ENCODE measurements at places on chromosomes 11 and 22. TPM values are rescaled to one million over a fixed set of nuclear protein-coding genes. Genes with fewer than 3 reads are reported as not detected.

DNA sequence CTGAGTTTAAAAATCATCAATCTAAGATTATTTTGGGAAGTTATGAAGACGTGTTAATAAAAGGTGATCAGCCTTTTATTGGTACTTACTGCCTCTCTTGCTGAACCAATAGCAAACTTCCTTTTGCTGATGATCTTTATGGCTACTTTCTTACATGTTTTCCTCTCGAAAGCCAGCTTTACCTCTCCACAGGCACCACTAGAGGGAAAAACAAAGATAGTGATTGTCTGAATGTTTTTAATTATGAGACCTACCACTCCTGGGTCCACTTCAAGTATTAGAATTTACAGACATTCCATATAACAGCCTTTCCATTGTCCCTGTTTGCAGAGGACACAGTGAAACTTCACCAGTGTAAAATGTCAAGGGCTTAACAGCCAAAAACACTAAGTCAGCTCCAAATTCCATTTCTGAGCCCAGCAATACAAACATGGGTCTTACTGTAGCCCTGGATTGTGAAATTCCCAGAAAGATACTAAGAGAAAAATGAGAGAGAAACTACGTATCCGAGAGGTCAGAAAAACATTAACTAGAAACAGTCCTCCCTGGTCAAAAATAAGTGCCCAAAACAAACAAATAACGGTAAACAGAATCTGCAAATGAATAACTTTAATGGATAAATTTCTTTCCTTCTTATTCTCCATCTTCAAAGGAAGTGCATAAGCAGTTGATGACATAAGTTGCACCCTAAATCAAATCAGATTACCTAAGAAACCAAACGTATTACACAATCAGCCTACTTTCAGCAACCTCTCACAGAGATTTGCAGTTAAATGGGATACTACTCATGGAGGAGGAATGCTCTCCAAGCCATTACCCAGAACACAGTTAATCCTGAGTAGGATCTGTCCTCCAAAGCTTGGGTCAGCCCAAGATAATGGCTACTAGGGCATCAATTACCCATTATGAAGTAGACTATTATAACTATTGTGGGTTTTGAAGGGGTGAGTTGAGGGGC is 29.5 kb downstream of the CHEK2 start:
- peak; percentile 74 for DNase-seq

GRCh38 chr22:39908737-39909136 is 7.9 kb downstream of the GRAP2 start:
- peak; percentile 49 for DNase-seq

GRCh38 chr11:78080818-78081495 is 1.3 kb upstream of the NDUFC2 start:
- no peak for DNase-seq

DNA sequence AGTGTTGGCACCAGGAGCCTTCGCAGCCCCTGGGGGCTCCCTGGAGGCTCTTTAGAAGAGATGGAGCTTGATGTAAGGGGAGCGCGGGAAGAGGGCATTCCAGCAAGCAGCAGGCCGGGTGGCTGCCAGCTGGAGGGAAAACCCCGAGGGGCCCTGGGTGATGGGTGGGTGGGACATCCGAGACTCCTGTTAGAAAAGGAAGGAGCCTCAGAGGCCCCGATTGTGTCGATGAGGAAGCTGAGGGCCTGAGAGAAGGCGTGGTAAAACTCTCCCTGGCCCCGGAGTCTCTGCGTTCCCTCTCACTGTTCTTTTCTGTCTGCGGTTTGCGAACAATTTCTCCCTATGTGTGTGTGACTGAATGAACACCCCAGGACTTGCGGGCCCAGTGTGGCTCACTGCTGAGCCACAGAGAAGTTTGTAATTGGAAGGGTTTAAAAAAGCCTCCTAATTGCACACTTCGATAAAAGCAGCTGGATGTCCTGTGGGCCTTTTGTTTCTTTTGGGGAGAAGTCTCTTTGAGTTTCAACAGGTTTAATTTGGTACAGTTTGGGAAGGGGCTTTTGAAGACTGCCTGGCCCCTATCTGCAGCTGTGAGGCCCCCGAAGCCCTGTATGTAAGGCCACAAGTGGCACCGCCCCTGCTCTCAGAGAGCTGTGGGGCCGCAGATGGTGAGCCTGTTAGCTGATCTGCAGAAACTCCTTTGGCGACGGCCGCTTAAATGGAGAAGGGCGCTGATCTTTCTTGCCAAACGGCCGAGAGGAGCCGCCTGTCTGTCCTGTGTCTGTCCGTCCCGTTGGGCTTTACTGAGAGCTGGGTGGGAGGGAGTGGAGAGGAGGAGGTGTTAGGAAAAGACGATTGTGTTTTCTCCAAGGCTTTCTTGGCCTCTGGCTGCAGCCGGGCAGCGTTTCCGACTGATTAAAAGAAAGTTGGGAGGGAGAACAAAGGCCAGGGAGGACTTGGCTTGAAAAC is 2.0 kb downstream of the FBLN1 start:
- DNase-seq, result no peak

GRCh38 chr11:29260939-29261705 is 755.7 kb downstream of the KCNA4 start:
- no peak for DNase-seq

DNA sequence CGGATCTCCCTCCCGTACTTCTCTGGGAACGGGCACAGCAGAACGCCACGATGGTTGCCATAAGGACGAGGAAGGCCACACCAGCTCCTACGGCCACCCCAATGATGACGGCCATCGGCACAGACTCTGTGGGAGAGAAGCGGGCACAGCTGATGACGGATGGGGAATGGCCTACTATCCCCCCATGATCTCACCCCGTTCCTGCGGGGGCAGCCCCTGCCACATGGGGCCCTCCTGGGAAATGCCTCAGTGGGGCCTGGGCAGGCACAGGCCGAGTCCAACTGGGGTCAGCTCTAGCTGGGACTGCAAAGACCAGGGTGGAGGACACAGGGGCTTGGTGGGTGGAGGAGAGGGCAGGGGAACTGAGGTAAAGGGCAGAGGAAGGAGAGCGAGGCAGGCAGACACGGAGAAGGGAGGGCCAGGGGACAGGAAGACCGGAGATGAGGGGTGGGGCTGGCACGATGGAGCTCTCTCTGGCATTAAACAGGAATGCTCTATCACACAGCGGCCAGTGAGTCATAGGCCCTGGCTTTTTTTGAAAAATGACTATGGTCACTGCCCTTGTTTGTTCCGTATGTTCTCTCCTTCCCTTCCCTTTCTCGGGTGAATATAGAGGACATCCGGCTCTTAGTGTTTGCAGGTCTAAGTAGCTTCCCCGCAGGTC is 76.0 kb downstream of the ST3GAL4 start:
- no peak for DNase-seq

DNA sequence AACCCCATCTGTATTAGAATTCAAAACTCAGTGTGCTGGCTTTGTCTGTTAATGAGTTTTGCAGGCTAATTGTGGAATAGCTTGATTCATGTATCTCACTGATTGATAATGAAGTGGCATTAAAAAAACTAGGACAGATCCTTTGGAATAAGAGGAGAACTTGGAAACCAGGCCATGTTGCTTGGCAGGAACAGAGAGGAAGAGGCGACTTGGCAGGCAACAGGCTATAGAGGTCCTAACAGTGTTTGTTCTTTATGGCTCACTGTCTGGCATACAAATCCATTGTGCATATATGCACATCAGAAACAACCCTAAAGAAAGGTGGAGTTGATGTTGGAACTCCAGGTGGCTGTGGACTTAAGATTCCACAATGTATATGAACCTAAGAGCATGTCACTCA is 17.4 kb upstream of the OR9I1 start:
- no peak for DNase-seq

DNA sequence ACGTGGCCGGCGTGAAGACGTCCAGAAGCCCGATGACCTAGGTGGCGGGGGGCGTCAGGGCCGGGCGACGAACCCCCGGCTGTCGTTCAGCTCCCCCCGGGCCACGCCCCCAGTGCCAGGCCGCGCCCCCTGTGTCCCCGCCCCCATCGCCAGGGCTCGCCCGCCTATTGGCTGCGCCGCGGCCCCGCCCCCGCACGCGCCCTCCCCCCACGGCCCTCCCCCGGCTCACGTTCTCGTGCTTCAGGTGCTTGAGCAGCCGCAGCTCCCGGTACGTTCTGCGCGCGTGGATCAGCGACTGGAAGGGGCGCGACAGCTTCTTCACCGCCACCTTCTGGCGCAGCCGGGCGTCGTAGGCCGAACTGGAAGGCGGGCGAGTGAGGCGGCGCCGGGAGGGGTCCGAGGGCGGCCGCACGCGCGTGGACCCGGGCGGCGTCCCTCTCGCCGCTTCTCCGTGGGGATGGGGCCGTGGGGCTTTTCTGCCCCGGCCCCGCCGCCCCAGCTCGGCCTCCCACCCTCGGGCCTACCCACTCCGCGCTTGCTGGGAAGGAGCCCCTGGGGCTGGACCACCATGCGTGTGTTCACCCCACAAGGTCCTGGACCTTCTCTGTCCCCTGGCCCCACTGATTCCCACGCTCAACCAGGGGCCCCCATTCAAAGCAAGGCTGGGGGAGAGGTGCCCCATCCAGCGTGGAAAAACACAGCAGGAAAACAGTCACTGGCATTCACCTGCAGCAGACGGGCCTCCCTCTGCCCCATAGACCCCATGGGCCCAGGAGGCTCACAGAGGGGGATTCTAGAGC is 2.4 kb downstream of the MAPK11 start:
- DNase-seq, result peak; percentile 45

Gene TENM4
- total RNA-seq, result 0.08 TPM

Gene CRYBA4
- total RNA-seq, result 0.29 TPM

Gene FZD4
- 1.9 TPM for total RNA-seq

Gene UBQLN3
- total RNA-seq, result not detected

Gene ST14
- total RNA-seq, result not detected

All from SK-MEL-5 (cell line).